Umbilical cord (tissue), 2 donors: ENCODE measurements at places on chromosomes 11 and 22. TPM values are rescaled to one million over a fixed set of nuclear protein-coding genes. Genes with fewer than 3 reads are reported as not detected.
A peak's percentile ranks its signal among the peaks of the same experiment; 100 is the strongest.

ART1 gene
- total RNA-seq, result not detected

PANX3 gene
- not detected for total RNA-seq

OR11H1 gene
- 1.4 TPM for total RNA-seq

SERHL2 gene
- not detected for total RNA-seq

GRCh38 chr22:39178206-39179111 lies 26.0 kb upstream of the CBX7 start:
- no peak for DNase-seq

- DNase-seq, result no peak
Observed at GRCh38 chr11:78344094-78344493, 73.5 kb downstream of the GAB2 start.

DNA sequence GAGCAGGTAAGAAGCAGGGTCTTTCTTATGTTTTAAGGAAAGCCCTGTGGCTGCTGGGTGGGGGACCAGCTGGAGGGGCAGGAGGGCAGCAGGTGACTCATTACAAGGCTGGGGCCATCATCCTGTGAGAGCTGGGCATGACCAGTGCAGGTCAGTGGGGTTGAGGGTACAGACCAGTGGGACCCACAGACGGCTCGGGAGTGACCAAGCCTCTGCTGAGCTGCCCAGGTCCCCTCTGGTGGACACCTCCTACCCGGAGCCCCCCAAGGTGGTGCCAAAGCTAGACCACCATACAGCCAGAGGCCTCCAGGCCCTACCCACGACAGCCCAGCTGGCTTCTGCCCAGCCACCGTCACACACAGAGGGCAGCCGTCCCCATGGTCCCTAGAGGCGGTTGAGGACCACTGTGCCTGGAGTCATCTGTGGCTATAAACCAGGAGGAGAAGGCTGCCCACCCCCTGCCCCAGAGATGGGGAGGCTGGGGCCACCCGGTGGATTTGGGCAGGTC lies 670 bp downstream of the MYEOV start:
- DNase-seq, result no peak

DNA sequence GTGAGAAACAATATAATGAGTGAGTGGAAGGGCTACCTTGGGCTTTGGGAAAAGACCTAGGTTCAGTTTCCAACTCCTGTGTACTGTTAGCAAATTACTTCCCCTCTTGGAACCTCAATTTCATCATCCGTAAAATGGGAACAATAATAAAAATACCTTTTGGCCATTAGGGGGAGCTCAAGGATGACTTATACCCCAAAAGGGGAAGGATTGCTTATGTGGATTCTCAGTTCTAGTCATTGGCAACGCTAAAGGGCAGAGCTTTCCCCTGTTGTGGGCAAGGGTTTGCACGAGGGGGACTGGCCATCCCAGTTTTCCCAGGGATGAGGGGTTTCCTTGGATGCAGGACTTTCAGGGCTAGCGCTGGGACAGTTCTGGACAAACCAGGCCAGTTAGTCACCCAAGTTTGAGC lies 3.1 kb upstream of the COMMD9 start:
- DNase-seq, result peak; percentile 25

GRCh38 chr11:4203603-4204360 lies 109.2 kb downstream of the RRM1 start:
- DNase-seq, result no peak

DNA sequence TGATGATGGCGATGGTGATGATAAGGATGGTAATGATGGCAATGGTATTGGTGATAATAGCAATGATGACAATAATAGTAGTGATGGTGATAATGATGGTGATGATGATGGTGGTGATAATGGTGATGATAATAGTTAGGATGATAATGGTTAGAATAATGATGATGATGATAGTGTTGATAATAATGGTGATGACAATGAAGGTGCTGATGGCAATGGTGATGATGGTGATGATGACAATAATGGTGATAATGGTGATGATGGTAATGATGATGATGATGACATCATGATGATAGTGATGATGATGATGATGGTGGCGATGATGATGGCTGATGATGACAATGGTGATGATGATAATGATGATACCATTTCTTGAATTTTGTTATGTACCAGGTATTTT lies 309.9 kb downstream of the MIAT start:
- no peak for DNase-seq
